GM04503 (cell line): ENCODE measurements at places on chromosomes 16 and 17.
A peak's percentile ranks its signal among the peaks of the same experiment; 100 is the strongest.

- no peak for DNase-seq
These were observed 5.1 kb downstream of the NUDT16L1 start for GRCh38 chr16:4698321-4699045.

DNA sequence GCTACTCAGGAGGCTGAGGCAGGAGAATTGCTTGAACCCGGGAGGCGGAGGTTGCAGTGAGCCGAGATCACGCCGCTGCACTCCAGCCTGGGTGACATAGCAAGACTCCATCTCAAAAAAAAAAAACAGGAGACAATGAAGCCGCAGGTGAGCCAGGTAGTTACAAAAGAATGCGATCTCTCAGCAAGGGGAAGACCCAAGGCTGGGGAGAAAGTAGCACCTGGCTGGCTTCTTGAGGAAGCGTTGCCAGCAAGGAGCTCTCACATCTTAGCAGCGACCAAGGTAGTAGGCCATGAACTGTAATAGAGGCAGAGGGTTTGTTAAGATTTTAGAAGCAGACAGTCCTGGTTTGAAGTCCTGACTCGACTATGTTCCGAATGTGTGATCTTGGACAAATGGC, 175.0 kb downstream of the AIPL1 start:
- DNase-seq, result no peak

DNA sequence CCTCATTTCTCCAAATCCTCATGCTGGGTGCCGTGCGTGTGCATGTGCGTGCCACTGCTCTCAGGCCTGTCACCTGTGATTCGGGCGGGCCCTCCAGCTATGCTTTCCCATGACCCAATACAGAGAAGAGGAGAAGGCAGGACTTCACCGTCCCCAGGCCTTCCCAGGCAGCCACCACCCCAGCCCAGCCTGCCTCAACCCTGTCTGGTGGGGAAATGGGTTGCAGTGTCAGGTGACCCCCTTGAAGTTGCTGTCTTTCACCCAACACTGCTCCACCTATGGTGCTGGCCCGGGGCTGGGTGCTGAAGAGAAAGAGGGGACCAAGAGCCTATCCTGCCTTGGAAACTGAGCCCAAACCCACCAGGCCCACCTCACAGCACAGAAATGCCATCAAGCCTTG, 94.7 kb downstream of the GOSR1 start:
- DNase-seq, result no peak

- no peak for DNase-seq
These were observed 62.7 kb upstream of the DNAJA2 start for GRCh38 chr16:47036201-47036600.

DNA sequence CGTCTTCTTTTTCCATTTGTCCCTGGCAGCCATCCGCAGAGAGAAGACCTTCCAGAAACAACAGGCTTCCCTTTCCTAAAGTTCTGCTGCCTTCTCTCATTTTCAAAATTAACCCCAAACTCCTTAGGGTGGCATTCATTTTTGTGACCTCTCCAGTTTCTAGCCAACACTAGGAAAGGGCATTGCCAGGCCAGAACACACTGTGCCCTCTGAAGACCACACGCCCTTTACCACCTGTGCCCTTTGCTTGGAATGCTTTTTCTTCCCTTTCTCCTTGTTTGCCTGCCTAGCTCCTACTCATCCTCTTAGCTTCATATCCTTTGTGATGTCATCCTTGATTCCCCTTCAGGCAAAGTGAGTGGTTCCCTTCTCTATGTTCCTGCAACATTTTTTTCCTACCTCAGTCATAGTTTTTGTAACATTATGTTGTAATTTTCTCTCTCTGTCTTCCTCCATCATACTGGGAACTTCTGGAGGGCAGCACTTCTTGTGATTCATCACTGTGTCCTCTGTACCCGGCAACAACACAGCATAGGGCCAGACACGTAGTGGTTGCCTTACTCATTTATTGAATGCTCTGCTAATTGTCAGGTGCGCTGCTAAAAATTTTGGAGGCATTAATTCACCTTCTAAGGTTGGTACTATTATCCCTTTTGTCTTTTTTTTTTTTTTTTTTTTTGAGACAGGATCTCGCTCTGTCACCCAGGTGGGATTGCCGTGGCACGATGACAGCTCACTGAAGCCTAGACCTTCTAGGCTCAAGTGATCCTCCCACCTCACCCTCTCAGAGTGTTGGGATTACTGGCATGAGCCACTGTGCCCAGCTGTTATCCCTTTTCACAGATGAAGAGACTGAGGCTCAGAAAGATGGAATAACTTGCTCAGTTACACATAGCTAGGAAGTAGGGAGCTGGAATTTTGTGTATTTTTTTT, 1.0 kb downstream of the KAT8 start:
- peak; percentile 76 for DNase-seq

- DNase-seq, result no peak
These were observed 93.4 kb upstream of the METRNL start for GRCh38 chr17:82985973-82986372.

DNA sequence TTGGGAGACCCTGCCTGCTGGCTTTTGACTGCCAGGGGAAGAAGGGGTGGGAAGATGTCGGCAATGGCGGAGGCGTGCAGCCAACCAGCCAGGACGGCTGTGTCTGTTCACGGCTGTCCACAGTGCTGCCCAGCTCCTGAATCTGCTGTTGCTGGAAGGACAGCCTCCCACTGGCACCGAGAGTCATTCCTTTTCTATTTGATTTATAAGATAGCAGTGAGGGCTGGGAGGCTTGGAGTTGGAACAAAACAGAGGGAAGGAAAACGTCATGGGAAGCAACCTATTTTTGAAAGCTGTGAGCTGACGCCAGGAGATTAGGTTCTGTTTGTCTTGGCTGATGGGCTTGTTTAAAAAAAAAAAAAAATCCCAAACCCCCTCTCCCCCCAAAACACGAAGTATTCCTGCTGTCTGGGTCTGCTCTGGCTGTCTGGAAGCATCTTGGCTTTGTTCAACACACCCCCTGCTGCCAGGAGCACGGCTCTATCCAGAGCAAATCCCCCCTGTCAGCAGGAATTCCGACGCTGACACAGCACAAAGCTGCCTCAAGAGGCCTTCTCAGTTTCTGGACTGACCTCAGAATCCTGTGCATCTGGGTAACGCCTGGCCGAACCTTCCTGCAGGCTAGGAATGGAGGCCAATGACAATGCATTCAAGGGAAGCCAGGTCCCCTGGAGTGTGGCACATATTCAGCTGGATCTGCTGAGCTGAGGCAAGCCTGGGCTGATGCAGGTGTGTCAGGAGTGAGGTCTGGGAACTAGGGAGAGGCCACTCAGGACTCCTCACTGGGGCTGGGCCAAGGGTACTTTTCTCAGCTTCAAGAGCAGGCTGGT, 41.0 kb upstream of the SREBF1 start:
- DNase-seq, result peak; percentile 62

GRCh38 chr17:63927464-63928171, 4.5 kb downstream of the CD79B start:
- no peak for DNase-seq

DNA sequence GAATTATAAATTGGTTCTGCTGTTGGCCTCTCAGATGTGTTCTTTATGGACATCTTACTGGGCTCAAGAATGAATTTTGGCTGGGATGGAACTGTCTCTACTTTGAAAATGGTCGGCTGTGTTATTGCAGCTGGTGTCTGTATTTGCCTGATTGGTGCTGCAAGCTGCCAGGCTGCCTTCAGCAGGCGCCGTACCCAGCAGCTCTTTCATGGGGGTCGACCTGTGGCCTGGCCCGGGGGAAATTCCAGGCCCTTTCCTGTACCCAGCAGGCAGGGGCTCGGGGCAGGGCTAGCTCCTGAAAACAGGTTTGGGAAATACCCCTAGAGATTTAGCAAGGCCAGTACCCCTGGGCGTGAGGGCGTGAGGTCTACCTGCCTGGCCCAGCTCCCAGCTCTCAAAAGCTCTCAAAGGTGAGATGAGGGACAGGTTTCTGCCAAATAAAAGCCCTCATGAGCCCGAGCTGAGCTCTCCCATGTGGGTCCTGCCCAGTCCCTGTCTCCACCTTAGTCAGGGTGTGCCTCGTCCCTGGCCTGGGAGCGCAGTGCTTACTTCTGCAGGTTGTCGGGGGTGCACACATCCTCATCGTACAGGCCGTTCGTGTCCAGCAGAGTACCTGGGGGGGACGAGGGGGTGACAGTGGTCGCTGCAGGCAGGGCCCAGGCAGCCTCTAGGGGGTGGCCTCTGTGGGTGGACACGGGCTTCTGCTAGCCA, 52.3 kb downstream of the PRMT7 start:
- no peak for DNase-seq

DNA sequence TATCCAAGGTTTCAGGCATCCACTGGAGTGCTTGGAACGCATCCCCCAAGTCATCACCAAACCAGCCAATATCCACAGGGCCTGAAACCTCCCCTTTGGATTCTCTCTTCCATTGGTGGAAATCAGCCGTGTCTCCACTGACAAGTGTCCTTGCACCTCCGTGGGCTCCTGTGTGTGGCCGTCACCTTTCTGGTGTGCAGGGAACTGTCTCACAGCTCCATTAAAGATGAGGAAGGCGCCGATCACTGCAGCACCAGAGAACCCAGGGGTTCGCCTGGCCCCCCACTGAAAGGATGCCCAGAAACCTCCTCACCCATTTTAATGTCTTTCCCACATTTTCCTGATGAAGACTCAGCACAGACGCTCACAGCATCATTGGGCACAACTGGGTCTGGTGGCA, 17.8 kb upstream of the METRNL start:
- DNase-seq, result no peak

GRCh38 chr17:12992676-12993075, 25.2 kb downstream of the ELAC2 start:
- DNase-seq, result no peak

DNA sequence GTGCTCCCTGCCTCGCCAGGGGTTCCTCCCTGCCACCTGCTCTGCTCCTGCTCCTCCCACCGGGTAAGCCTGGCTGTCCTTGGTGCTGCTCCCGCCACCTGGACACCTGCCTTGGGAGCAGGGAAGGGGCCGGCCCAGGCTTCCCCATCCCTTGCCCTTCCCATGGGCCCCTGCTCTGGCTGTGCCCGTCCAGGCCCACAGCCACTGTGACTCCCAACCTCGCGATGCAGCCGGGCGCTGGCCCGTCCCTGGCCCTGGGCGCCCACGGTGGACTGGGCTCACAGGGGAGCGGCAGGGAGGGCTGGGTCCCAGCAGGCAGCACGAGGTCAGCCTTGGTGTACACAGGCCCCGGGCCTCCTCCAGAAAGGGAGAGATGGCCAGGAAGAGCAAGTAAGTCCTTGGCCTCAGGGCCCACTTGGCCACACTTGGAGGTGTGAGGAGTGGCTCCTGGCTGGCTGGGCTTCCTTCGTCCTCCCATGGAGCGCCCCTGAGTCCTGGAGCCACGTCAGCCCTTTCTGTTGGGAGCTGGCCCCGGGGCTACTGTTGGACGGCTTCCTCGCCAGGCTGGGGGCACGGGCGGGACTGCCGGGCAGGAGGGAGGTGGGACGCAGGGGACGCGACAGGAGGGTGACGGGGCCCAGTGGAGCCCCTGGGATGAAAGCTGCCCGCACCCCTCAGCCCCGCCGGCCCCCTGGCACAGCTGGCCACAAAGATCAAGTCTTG, 15.3 kb downstream of the ENGASE start:
- no peak for DNase-seq

DNA sequence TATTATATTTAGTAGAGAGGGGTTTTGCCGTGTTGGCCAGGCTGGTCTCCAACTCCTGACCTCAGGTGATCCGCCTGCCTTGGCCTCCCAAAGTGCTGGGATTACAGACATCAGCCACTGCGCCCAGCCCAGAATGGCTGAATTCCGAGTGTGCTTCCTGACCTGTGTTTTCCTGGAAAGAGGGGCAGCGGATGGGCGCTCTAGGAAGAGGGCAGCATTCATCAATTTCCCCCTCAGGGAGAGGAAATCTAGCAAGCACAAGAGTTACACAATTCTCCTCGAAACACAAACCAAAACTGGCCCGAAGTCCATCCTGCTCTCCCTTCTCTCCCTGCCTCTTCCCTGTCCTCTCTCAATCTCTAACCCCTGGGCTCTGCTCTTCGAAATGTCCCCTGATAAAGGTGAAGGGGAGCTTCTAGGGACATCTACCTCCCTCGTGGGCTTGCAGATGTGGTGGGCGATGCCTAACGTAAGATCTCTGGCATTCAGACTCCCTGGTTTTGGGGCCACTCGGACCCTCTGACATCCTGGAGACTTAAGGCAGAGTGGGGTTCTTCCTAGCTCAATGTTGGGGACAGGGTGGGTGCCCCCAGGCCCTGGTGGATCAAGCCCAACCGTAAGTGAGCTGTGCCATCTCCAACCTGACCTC, 1.0 kb downstream of the IL27 start:
- DNase-seq, result no peak

GRCh38 chr17:48209973-48210372, 102.4 kb downstream of the SNX11 start:
- no peak for DNase-seq

- DNase-seq, result no peak
These were observed 1.2 kb downstream of the SIAH1 start for GRCh38 chr16:48383877-48384519.

DNA sequence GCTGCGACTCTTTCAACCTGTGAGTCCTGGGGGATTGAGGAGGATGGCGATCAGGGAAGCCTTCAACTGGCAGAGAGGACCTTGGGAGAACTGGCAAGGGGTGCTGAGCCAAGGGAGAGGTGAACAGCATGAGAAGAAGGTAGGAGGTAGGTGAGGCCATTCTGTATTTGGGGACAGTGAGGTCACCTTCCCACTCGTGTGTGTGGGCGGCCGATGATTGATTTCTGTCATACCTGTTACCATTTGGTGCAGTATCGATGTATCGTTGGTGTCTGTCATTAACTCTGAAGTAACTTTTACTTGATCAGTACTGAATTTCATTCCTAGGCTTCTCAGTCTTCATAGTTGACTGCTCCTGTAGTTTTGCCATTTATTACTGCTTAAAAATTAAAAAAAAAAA, 3.8 kb downstream of the ARSG start:
- DNase-seq, result no peak

DNA sequence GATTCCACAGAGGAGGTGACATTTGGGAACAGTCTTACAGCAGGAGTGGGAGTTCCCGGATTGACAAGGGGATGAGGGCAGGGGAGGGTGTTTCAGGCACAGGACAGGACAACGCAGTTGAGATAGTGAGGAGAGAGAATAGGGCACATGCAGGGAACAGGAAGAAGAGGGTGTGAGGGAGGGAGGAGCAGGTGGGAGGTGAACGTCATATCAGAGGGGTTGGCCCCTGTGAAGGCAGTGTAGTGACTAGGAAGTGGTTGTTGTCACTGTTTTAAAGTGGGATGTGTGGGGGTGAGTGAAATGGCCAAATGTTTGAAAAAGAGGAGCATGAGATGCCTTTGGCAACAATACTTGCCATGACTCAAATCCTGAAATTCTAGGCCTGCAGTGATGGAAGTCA, 12.2 kb downstream of the PRKCB start:
- no peak for DNase-seq

DNA sequence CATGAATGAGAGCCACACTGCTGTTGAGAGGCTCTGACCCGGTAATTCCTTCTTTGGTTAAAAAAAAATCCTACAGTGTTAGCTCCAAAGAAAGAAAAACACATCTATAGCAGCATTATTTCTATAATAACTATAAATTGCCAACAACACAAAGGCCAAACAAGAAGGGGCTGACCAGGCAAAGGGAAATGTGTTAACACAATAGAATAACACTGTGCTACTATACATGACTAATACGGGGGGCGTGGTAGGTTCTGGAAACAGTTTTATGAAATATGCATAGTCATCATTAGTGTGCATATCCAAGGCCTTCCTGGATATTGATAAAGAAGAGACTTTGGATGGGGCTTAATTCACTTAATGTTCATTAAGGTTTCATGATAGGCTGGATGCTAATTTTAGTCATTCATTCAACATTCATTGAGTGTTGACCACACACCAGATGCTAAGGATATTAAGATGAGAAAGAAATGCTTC, 50.0 kb upstream of the CCL1 start:
- no peak for DNase-seq
